ENCODE measurements at places on chromosomes 16 and 17.
A peak's percentile ranks its signal among the peaks of the same experiment; 100 is the strongest.

- DNase-seq, result peak; percentile 20
These were observed 122.3 kb downstream of the MRTFB start for GRCh38 chr16:14193316-14193871.

DNA sequence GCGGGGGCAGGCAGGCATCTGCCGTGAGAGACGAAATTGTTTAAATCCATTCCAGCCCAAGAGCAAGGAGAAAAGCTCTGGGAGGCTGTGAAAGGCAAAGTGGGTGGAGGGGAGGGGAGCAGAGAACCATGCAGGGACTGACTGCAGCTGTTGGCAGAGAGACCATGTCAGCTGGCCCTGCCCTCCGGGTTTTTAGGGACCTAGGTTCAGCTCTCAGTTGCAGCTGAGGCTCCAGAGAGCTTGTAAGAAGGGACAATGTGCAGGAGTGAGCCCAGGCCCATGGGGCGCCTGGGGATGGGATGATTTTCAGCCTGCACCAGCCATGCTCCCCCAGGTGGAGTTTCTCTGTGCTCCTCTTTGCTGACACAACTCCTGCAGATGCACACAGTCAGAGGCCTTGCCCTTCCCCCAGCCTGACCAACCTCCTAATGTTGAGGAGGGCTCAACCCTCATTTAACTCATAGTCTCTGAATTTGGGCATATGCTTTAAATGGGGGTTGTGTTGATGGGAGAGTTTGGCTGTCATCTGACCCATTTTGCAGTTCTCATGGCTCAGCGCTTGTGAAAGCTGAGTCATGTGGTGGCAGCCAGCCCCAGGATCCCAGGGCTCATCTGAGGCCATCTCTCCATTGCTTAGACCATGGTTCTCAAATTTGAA is 70.9 kb downstream of the PLXDC1 start:
- no peak for DNase-seq

- DNase-seq, result no peak
These were observed 64.4 kb upstream of the CORO6 start for GRCh38 chr17:29686993-29687590.

- peak; percentile 63 for DNase-seq
These were observed 68.7 kb downstream of the RAI1 start for GRCh38 chr17:17749921-17750320.

DNA sequence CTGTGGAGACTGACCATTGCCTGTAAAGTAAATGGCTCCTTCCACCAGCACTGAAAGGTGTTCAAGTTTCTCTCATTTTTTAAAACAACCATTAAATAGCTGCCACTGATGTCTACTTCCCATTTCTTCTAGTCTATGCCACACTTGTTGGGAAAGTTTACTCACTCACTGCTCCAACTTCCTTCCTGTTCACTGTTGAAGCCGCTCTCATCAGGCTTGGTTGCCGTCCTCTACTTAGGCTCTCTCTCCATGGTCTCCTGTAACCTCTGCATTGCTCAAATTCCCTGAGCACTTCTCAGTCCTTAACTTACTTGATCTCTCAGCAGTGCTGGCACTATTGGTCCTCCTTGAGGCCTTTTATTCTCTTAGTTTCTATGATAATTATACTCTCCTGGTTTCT is 32.4 kb downstream of the SNX11 start:
- DNase-seq, result no peak

DNA sequence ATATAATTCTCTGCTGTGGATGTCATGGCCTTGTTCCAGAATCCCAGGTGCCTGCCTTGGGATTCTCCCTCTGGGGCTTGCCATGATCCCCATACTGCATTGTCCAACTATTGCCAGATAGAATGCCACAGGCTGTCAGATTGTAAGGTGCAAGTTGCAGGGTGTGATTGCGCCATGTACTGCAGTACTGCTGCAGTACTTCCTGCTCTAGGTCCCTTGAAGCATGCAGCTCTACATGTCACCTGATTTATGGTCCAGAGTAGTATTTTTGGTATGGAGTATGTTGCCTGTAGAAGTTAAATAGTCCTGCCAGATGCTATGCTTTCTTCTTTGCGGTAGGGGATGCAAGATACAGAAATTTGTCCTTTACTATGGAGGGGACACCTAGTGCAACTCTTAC is 7.0 kb upstream of the SLFN5 start:
- DNase-seq, result no peak

DNA sequence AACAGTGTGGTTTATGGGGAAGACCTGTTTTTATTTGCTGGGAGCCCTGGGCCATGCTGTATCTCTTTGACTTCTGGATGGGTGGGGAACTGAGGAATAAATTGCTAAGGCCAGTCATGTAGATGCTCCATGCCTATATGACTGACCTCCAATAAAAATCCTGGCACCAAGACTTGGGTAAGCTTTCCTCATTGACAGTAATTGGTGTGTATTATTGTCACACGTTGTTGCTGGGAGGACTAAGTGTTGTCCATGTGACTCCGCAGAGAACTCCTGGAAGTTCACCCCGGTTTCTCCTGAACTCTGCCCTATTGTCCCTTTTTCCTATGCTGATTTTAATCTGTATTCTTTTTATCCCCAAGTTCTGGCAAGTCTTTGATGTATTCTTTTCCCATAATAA is 33.4 kb upstream of the USP22 start:
- no peak for DNase-seq

GRCh38 chr17:29622337-29623282 is at the start of gene CORO6:
Gene CORO6 (minus strand): TSS chr17:29622912. CDS start chr17:29621421, 1,491 bp downstream.
- peak; percentile 78 for DNase-seq

- DNase-seq, result no peak
These were observed 15.6 kb upstream of the CBFB start for GRCh38 chr16:67013233-67013822.

GRCh38 chr16:82192665-82193064 is 22.6 kb upstream of the MPHOSPH6 start:
- peak; percentile 36 for DNase-seq

GRCh38 chr16:22397464-22397863 is 23.0 kb upstream of the CDR2 start:
- DNase-seq, result no peak

DNA sequence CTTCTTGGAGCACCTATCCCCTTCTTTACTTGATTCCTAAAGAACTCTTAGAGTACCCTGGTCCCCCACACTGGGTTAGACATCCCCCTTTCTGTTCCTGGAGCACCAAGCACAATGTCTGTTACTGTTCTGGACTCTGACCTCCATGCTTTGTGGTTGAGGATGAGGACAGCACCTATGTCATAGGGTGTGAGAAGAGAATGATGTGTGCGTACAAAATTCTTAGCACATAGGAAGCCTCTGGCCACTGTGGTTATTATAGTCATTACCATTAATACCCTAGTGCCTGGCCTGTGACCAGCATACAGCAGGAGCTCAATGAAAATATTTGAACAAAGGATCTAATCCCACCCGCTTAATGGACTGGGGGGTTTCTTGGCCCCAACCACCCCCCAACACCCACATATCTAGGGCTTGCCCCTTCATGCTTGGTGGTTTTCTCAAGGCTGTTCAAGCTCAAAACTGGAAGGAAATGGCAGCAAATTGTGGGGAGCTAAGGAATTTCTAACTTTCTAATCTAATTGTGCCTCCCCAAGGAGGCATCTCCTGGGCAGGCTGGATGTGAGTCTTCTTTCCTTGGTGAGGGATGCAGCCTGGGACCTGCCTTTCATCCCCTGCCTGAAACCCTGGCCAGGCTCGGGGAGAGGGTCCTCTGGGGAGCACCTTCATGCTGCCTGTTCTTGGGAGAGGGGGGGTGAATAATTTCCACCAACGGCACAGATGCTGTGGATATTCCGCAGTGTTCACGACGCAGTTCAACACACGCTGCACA is 1.5 kb upstream of the CMIP start:
- DNase-seq, result no peak

DNA sequence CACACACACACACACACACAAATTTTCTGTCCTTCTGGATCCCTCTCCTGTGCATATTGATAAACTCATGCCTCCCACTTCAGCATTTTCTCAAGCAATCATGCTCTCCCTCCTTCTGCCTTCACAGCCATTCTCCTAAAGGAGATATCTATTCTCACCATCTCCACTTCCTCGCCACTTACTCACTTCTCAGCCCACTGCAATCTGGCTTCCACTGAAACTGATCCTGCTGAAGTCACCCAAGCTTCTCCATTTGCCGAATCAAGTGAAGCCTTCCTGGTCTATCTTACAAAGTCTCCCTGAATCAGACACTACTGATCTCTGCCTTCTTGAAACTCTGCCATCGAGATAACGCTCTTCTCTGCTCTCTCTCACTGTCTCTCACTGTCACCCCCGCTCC is 54.0 kb upstream of the GNAO1 start:
- DNase-seq, result no peak

DNA sequence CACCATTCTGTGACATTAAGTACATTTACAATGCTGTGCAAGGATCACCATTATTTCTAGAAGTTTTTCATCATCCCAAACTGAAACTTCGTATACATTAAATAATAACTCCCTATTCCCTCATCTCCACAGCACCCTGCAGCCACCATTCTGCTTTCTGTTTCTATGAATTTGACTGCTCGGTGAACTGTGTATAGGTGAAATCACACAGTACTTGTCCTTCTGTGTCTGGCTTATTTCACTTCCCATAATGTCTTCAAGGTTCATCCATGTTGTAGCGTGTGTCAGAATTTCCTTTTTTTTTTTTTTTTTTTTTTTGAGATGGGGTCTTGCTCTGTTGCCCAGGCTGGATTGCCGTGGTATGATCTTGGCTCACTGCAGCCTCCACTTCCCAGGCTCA is 20.4 kb downstream of the RAP1GAP2 start:
- DNase-seq, result no peak

- DNase-seq, result no peak
These were observed 277.8 kb downstream of the SEC14L1 start for GRCh38 chr17:77418609-77419008.

DNA sequence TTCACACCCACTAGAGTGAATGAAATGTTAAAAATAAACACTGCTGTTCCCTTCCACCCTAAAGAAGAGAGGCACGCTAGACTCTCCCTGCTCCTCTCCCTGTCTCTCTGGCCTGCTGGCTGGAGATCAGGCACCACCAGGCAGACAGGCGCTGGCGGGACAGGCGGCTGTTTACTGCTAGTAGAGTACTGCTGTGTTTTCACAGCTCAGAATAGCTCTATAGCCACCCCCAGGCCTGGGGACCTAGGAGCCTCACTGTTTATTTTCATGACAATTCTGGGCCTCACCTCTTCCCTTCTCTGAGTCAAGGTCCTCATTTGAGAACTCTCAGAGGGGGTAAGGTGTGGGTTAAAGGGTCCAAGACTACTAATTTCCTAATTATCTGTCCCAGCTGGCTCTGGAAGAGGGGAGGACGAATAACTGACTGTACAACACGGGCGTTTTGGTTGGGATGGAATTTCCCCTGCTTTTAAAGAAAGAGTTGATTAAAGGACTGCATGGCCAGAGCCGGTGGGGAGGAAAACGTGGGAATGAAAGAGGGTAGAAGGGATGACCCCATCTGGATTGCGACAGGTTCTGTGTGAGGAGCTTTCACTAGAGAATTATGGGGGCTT is 9.0 kb upstream of the G6PC1 start:
- DNase-seq, result no peak

DNA sequence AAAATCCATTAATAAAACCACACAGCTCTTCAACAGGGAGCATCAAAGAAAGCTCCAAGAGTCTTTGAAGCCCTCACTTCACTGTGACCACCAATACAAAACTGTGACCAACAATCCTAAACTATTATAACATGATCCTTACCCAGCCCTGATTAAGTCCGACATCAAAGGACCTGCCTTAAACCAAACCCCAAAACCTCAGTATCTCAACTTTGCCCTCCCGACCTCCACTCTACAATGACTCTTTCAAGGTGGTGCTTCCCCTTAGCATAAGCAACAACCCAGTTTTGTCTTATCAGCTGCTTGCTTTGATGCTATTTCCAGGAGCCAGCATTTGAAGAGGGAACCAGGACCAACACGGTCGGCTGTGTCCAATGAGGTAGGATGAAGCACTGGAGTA is 8.5 kb upstream of the PRSS22 start:
- DNase-seq, result no peak

DNA sequence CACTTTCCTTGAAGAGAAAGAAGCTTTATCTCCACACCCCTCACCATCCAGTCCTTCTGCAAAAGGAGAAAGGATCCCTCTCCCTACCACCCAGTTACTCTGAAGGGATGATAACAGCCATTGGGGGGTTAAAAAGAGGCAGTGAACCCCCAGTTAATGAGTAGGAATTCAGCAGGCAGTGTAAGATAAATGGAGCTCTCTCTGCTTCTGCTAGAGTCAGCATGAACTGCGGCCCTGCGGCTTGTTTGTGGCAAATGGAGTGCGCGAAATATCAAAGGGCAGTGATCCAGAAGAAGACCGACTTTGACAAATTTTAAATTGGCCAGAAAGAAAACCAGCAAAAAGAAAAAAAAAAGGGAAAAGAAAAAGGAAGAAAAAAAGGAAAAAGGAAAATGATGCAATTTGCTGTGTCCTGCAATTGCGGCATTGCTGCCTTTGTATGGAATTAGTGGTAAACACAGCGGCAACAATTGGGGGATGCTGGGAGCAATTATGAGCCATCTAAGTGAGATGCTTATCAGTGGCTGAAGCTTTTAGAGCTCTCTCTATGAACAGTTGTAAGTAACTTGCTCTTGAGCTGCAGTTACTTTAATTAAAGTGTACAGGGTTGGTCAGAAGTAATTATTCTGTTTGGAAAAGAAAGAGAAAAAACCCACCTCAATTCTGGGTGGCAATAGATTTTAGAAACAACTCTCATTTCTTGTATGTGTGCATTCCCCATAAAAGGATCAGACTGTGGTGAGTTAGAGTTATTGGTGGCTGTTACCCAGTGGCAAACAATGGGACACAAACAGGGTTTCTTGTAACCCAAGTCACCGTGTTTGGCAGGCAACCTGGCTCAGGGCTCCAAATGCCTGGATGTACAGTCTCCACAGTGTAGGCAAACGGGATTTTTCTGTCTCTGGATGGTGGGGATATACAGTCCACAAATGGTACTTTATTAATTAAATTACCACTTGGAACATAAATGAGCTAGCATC is 161.3 kb downstream of the AATF start:
- no peak for DNase-seq

GRCh38 chr17:63015824-63016223 is 49.8 kb downstream of the TANC2 start:
- no peak for DNase-seq

DNA sequence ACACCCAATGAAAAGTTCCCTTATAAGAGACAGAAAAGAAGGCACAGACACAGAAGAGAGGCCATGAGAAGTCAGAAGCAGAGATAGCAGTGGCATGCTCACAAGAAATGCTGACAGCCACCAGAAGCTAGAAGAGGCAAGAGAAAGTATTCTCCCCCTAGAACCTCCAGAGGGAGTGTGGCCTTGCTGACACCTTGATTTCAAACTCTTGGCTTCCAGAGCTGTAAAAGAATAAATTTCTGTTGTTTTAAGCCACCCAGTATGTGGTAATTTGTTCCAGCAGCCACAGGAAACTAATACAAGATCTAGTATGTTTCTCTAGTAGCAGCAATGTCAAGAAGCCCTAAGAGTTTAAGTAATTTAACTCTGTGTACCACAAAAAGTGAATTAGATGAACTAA is 87.2 kb upstream of the NOG start:
- no peak for DNase-seq

All from activated naive CD8-positive, alpha-beta T cell treated with anti-CD3 and anti-CD28 coated beads, Interleukin-2, amount 50 U/mL, for 24 hours (primary cell).